ENCODE measurements at places on chromosomes 4 and X. TPM values are rescaled to one million over a fixed set of nuclear protein-coding genes. Genes with fewer than 3 reads are reported as not detected.

DNA sequence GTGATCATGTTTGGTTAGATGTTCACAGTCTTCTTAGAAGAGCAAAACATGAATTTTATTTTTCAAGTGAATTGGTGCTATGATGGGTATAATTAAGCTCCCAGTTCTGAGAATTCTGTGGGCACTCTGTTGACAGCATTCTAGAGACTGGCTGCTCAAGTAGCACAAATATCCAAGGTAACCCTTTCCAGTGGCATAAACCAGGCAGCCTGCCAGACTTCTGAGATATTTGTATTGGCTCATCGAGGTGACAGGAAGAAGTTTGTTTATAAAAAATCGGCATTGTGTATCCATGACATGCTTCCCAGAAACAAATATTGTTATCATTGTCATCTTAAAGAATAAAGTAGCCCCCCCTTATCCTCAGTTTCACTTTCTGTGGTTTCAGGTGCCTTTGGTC lies 28.3 kb downstream of the LANCL3 start:
- no peaks in the 10 kb centered on the region for H3K27me3 ChIP-seq
- H3K27ac ChIP-seq = no peak overlapping the region
- DNase-seq = no peak
- no peaks in the 10 kb centered on the region for H3K4me1 ChIP-seq
- no peaks in the 10 kb centered on the region for H3K36me3 ChIP-seq

GRCh38 chr4:90002441-90003062 lies 107.9 kb downstream of the MMRN1 start:
- no peak for DNase-seq
- no peak overlapping the region for H3K4me3 ChIP-seq

GRCh38 chr4:11543706-11544105 lies 115.0 kb upstream of the HS3ST1 start:
- H3K4me1 ChIP-seq = no peaks in the 10 kb centered on the region
- peaks cover 8% of the 10 kb centered on the region for H3K27me3 ChIP-seq
- no peak overlapping the region for H3K27ac ChIP-seq

GRCh38 chr4:144594471-144594986 lies 51.4 kb upstream of the HHIP start:
- H3K27me3 ChIP-seq = no peaks in the 10 kb centered on the region
- H3K27ac ChIP-seq = no peak overlapping the region
- no peaks in the 10 kb centered on the region for H3K4me1 ChIP-seq
- DNase-seq = no peak
- no peak overlapping the region for H3K4me3 ChIP-seq

DNA sequence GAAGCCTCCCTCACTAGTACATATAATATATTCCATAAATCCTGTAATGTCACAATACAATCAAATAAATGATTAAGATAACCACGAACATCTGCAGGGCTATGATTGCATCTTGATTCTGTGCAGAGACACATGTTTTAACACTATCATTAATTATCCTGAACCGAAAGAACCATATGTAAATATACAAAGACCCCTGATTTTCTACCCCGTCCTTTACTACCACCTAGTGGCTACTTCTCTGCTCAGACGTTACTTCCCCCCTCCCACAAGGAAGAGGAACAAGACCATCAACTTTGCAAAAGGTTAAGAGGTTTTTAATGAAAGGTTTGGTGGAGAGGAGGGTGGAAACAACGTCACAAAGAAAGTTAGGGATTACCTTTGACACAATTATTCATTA lies 134.0 kb downstream of the COL4A6 start:
- peaks cover 5% of the 10 kb centered on the region for H3K27me3 ChIP-seq
- H3K4me3 ChIP-seq = no peak overlapping the region
- DNase-seq = no peak
- no peaks in the 10 kb centered on the region for H3K4me1 ChIP-seq

DNA sequence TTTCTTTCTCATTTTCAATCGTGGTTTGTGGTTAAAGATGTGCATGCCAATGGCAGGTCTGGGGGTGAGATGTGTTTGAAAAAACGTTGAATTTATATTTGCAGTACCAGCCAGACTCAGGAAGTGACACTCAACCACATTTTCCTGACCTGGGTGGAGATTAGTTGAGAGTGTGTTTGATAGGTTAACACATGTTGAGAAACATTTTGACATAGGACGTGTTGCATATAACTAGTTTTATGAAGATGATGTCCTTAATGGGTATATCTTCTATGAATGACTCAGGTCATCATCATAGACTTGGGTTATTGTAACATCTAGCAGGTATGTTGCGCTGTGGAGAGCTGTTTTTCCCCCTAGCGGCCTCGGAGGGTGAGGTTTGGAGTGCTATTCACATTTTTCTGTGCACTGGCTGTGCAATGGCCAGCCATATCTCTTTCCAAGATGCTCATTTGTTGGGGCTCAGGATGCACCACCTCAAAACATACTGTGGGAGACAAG lies 21.7 kb upstream of the CD38 start:
- no peaks in the 10 kb centered on the region for H3K27me3 ChIP-seq
- H3K36me3 ChIP-seq = no peaks in the 10 kb centered on the region
- H3K27ac ChIP-seq = peak overlapping the region; percentile 94
- H3K4me1 ChIP-seq = peaks cover 40% of the 10 kb centered on the region
- DNase-seq = peak; percentile 54

GRCh38 chrX:110212299-110212698 lies 105.6 kb downstream of the AMMECR1 start:
- H3K36me3 ChIP-seq = no peaks in the 10 kb centered on the region
- H3K27me3 ChIP-seq = no peaks in the 10 kb centered on the region
- H3K4me1 ChIP-seq = peaks cover 3% of the 10 kb centered on the region
- DNase-seq = no peak
- H3K4me3 ChIP-seq = no peak overlapping the region
- H3K27ac ChIP-seq = no peak overlapping the region

DNA sequence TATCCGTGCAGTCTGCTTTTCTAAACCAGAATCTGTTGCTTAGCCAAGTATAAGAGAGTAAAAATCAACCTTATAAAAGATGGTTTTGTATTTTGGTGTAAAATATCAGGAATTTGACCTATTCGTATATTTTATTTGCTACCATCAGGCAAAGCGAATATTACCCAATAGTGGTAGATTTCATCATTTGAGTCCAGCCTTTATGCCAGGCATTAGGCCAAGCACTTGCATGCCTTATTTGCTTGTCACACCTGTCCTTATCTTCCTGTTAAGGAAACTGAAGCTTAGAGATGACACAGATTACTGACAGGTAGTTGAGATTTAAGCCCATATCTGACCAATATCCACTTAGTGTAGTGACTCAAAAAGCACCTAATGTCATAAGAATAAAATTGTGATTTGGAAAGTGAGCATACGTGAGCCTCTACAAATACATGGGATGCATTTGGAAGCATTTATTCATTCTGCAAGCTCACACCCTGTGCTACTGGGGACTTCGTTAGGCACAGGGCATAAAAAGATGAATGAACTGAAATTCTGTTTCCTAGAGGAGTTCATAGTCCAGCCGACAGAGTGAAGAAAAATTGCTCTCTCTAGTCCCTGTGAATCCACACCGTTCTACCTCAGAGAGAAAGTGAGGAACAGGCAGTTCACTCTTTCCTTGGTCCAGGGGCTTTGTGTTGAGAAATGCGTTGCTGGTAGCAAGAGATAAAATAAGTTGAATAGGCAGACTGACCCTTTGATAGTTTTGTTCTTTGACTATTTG lies 2.3 kb upstream of the RNF212 start:
- H3K36me3 ChIP-seq = peaks cover 5% of the 10 kb centered on the region
- peaks cover 8% of the 10 kb centered on the region for H3K4me1 ChIP-seq
- peaks cover 48% of the 10 kb centered on the region for H3K27me3 ChIP-seq
- no peak overlapping the region for H3K4me3 ChIP-seq
- H3K27ac ChIP-seq = no peak overlapping the region

- H3K27me3 ChIP-seq = no peaks in the 10 kb centered on the region
- H3K4me3 ChIP-seq = no peak overlapping the region
- peaks cover 3% of the 10 kb centered on the region for H3K4me1 ChIP-seq
- H3K36me3 ChIP-seq = no peaks in the 10 kb centered on the region
Observed at GRCh38 chrX:42022158-42022557, 98.8 kb upstream of the CASK start.

DNA sequence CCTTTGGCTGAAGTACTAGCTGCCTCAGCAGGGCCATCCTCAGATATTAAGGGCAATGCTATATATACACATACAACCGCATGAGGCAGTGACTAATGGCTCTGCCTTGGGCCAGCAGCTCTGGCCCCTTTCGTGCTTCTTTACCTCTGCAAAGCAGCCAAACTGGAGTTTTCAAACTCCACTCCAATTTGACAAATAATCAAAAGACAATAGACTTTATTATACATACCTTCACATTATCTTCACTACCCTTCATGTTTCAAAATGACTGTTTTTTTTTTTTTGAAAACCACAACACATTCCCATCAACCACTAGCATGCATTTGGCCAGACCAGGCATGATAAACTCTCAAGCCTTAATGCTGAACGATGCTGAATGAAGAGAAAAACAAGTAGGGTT lies 187.7 kb downstream of the ENOX2 start:
- H3K4me1 ChIP-seq = no peaks in the 10 kb centered on the region
- no peaks in the 10 kb centered on the region for H3K27me3 ChIP-seq
- no peak for DNase-seq
- peaks cover 5% of the 10 kb centered on the region for H3K36me3 ChIP-seq
- no peak overlapping the region for H3K4me3 ChIP-seq

- DNase-seq = no peak
- H3K27me3 ChIP-seq = no peaks in the 10 kb centered on the region
- H3K27ac ChIP-seq = no peak overlapping the region
- no peaks in the 10 kb centered on the region for H3K4me1 ChIP-seq
Observed at GRCh38 chr4:45004847-45005565, 278.6 kb upstream of the GNPDA2 start.

DNA sequence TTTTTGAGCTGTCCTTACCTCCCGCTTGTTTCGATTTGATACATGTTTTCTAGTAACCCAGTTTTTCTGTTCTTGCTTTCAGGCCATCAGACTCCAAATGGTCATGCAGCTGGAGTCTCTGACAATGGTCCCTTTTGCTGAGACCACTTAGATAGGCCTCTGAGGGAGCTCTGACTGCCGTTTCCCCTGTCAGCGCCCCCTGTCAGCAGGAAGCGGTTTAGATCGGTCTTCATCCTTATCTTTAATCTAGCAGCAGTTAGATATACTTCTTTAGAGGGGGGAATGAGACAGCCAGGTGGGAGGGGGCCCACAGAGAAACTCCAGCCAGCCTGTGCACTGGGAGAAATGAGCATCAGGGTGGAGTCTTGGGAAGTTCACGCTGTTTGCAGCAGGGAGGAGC lies 457.9 kb downstream of the GPAT3 start:
- no peak overlapping the region for H3K27ac ChIP-seq
- no peak for DNase-seq
- no peaks in the 10 kb centered on the region for H3K4me1 ChIP-seq
- peaks cover 6% of the 10 kb centered on the region for H3K27me3 ChIP-seq
- H3K4me3 ChIP-seq = no peak overlapping the region

- peaks cover 6% of the 10 kb centered on the region for H3K36me3 ChIP-seq
- H3K4me3 ChIP-seq = no peak overlapping the region
- DNase-seq = no peak
- no peak overlapping the region for H3K27ac ChIP-seq
- peaks cover 4% of the 10 kb centered on the region for H3K4me1 ChIP-seq
- H3K27me3 ChIP-seq = no peaks in the 10 kb centered on the region
Observed at GRCh38 chr4:53453385-53453784, 75.9 kb downstream of the FIP1L1 start.

DNA sequence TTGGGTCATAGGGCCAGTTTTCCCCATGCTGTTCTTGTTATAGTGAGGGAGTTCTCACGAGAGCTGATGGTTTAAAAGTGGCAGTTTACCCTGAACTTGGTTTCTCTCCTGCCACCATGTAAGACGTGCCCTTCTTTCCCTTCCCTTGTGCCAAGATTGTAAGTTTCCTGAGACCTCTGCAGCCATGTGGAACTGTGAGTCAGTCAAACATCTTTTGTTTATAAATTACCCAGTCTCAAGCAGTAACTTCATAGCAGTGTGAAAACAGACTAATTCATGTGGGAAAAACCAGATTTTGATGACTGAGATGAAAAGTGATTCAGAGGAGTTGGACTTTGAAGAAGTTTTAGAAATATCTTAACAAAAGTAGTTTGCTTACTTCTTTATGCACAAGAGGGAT lies 101.4 kb downstream of the ARHGAP10 start:
- H3K4me1 ChIP-seq = peaks cover 10% of the 10 kb centered on the region
- H3K4me3 ChIP-seq = no peak overlapping the region
- no peak overlapping the region for H3K27ac ChIP-seq
- no peak for DNase-seq
- peaks cover 6% of the 10 kb centered on the region for H3K36me3 ChIP-seq

GRCh38 chr4:26806331-26806730 lies 54.3 kb upstream of the STIM2 start:
- DNase-seq = no peak
- H3K36me3 ChIP-seq = peaks cover 3% of the 10 kb centered on the region
- H3K27ac ChIP-seq = no peak overlapping the region
- H3K4me3 ChIP-seq = no peak overlapping the region

- DNase-seq = no peak
- H3K4me3 ChIP-seq = no peak overlapping the region
- H3K27ac ChIP-seq = no peak overlapping the region
- no peaks in the 10 kb centered on the region for H3K4me1 ChIP-seq
Observed at GRCh38 chr4:97987019-97987648, 156.1 kb downstream of the STPG2 start.

DNA sequence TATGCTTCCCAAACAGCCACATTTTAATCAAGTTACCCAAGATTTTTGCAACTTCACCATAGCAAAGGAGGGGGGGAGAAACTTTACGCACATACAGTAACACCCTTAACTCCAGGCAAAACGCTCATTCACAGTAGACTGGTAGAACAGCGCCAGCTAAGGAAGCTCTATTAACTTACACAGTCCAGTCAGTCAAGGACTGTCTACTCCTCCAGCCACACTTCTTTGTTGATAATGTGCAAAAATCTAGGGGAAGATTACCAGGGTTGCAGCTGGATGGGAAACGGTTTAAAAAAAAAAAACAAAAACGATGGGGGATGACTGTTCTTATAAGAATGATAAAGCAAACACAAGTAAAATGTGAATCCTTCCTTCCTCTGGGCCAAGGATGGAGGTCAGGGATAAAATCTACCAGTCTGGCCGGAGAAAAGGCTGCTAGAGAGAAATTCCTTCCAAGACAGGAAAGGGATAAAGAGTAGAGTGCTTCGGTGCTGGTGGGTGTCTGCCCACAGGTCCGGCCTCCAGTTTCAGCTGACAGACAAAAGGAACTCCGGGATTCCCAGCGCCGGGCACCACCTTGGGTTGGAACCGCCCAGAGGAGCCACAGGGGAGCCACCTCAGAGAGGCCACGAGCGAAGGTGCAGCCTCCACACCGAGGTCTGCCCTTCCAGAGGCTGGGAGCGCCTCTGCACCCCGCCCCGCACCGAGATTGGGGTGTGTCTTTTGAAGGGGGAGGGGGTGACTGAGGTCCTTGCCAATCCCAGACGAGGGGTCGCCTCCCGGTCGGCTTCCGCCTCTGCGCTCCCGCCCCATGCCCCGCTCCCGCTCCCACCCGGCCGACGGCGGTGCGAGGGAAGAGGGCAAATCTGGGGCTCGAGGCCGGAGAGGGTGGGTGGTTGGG lies 811 bp downstream of the ANKRD50 start:
- no peak overlapping the region for H3K27ac ChIP-seq
- no peak overlapping the region for H3K4me3 ChIP-seq
- no peaks in the 10 kb centered on the region for H3K36me3 ChIP-seq
- peak; percentile 16 for DNase-seq
- H3K4me1 ChIP-seq = peaks cover 5% of the 10 kb centered on the region

PDE6B gene
- 10.2 TPM for total RNA-seq

ATP7A gene
- total RNA-seq = 11.9 TPM

CENPE gene
- total RNA-seq = 9.8 TPM

PARM1 gene
- total RNA-seq = 0.52 TPM

ADH1C gene
- total RNA-seq = not detected

SGMS2 gene
- total RNA-seq = not detected

RNF113A gene
- 27.7 TPM for total RNA-seq

SLC7A11 gene
- total RNA-seq = 0.05 TPM

ZDHHC15 gene
- 0.10 TPM for total RNA-seq

Data from T-helper 17 cell (primary cell).